Activated T-cell treated with anti-CD3 and anti-CD28 coated beads for 24 hours (primary cell): ENCODE measurements at places on chromosomes 1 and 21.

GRCh38 chr1:35603941-35604340 lies 30.8 kb downstream of the TFAP2E start:
- no peak for DNase-seq

DNA sequence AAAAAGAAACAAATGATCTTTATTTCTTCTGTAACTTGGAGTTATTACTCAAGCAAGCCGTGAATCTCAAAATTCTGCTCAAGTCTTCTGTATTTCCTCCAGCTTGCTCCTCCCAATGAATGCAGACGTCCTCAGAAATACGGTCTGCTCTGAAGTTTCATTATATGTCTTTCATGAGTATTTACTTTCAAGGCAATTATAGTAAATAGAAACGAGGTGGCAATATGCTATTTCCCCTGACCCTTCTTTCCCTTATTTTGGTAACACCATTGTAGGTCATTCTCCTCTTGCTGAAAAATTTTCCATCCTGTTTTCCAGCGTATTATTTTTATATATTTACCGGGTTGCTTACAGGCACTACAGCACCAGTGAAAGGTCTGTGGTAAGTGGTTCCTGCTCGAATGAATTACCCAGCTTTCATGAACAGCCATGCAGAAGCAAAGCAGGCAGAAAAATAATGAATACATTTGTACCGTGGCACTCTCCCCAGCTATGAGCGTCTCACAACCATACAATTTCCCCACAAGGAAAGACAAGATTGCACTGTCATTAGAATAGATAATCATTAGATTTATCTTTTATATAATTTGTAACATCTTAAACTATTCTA lies 350.9 kb upstream of the PKN2 start:
- no peak for DNase-seq

DNA sequence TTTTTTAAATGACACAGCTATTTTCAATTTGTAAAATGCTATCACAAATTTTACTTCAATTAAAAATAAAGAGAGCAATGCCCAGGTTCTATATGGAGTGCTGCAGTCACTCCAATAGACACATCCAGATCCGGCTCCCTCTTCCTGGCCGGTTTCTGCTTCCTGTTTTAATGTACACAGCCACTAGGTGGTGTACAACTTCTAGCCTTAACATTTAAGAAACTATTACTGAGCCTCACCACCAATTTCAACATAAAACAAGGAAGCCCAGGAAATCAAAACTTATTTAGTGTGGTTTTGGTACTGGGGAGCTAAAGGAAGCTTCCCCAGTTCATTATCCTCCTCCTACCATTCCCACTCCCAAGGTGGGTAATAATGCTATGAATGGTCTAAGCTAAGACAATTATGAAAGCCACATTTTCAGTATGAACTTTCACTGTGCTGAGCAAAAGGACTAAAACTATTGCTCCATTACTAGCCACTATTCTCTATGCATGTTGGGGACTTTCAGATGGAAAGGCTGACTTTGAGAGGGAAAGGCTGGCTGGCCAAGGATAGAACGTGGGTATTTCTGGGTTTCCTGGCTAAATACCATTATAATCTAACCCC lies 25.5 kb upstream of the MTMR11 start:
- peak; percentile 27 for DNase-seq

GRCh38 chr1:94270801-94271203 lies 33.4 kb upstream of the ARHGAP29 start:
- DNase-seq = no peak

GRCh38 chr1:4769516-4770280 lies 115.3 kb downstream of the AJAP1 start:
- DNase-seq = no peak

DNA sequence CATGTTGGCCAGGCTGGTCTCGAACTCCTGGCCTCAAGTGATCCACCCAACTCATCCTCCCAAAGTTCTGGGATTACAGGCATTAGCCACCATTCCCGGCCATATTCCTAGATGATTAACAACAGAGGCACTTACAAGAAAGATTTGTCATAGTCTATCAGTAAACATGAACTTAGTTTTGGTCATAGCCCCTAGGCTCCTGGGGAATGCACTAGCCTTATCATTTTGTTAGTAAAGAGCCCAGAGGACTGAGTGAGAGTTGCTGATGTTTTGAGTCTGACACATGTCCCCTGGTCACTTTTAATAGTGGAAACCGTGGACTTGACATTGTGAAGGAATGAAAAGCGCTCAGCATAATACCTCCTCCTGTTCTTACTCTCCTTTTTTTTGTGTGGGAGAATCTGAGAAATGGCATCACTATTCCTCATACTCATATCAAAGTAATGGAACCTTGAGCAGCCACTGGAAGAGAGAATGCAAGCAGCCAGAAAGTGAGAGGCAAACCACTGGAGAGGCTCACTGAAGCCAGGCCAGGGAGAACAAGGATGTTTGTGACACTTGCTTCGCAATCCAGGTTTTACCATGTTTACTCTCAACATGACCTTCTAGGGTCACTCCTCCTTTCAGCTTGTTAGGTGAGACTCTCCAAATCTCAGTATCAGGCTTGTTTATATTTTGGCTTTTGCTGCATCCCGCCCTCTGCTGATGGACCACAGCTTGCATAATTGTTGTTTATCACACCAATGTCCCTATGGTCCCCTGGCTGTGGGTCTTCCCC lies 14.8 kb downstream of the ATP1B1 start:
- DNase-seq = no peak

DNA sequence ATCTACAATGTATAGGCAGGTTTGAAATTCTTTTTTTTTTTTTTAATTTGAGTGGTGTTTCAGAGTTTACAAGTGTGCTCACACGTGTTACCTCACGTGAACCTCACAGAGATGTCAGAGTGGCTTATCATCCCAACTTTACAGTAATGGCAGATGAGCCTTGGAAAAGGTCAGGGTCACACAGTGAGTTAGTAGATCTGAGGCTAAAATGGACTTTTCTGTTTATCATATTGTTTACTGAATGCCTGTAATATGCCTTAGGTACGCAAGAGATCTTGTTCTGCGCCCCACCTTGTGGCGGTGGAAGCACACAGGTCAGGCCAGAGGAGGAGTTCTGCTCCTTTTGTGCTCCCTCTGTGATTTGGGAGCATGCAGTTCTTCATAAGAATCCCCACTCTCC lies 80.0 kb downstream of the DYRK1A start:
- no peak for DNase-seq

- DNase-seq = no peak
These were observed 79.8 kb upstream of the RALGPS2 start for GRCh38 chr1:178645157-178645807.

- DNase-seq = no peak
These were observed 3.5 kb upstream of the IGSF8 start for GRCh38 chr1:160101717-160102522.

- no peak for DNase-seq
These were observed 9.0 kb downstream of the TMEM269 start for GRCh38 chr1:42793824-42794223.

- DNase-seq = no peak
These were observed 44.8 kb downstream of the ACP6 start for GRCh38 chr1:147625362-147625995.

- no peak for DNase-seq
These were observed 1.6 kb downstream of the NFIA start for GRCh38 chr1:61083807-61084440.

DNA sequence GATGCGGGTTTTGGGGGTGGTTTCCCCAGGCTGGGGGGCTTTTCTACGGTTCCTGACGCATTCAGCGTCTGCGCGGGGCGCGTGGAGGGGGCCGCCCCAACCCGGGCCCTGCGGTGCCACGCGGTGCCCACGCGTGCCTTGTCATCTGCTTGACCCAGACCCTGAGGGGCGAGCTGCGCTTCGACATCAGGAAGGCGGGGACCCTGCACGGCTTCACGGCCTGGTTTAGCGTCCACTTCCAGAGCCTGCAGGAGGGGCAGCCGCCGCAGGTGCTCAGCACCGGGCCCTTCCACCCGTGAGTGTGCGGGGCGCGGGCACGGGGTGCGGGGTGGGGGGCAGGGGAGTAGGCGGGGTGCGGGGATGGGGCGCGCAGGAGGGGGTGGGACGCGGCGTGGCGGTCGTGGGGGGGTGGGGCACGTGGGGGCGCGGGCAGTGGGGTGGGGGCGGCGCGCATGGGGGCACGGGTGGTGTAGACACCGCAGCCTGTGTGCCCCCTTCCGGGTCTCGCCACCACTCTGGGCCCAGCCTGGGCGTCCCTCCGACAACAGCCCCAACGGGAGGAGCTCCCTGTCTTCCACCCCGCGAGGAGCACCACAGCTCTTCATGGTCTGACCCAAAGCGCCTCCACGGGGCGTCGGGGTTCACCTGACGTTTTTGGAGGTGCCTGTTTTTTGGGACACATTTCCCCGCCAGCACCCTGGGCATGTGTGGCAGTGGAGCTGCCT lies 26.3 kb downstream of the PRMT2 start:
- DNase-seq = no peak

DNA sequence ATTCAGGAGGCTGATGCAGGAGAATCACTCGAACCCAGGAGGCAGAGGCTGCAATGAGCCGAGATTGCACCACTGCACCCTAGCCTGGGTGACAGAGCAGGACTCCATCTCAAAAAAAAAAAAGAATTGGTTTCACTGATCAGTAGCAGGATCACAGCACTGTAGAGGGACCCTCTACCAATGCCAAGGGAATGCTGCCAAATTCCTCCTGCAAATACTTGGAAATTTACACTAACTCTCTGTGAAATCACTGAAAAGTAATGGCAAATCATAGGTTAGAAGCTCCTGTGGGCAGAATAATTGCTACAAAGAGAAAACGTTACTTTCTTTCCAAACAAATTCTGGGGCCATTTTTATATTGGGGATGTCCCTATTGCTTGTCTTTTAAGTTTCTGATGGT lies 6.7 kb upstream of the GPR25 start:
- DNase-seq = no peak

GRCh38 chr1:160717306-160717705 lies 5.7 kb upstream of the CD48 start:
- no peak for DNase-seq

DNA sequence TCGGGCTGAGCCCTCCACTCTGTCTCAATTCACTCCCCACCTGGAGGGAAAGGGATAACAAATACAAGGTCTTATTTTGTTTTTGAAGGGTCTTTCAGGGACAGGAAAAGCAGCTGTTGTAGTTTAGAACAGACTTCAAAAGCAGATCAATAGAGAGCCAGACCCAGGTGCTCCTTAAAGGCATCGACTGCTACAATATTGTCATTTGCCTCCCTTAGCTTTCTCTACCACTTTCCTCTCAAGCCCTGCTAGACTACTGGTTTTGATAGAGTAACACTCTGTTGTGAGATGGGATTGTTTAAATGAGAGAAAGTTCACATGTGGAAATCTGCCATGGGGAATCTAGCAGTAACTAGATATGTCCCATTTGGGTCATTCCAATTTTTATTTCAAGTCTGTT lies 24.0 kb downstream of the RGS7 start:
- DNase-seq = no peak

GRCh38 chr1:199264283-199264682 lies 625.4 kb downstream of the PTPRC start:
- no peak for DNase-seq

DNA sequence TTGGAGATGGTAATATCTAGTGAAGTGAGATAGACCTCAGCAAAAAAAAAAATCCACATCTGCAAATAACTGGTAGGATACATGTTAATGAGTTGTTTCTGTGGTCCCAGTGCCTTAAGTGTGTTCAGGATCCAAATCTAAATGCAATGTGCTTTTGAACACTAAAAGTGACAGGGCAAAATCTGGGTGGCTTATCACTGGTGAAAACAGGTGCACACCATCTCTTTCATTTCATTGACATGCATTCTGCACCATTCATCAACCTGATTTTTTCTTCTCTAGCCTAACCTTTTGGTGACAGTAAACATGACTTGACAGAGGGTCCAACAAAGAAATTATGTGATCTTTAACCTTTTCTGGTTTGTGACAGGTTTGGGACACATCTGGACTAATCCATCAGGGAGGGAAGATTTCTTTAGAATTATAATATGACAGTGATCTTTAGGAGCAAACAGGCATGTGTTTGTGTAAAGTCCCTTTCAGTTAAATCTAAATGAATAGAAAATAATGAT lies 201.6 kb upstream of the NEGR1 start:
- no peak for DNase-seq

GRCh38 chr1:219812491-219813203 lies 115.7 kb downstream of the SLC30A10 start:
- no peak for DNase-seq

- DNase-seq = no peak
These were observed 226.4 kb upstream of the DPYD start for GRCh38 chr1:98147280-98147679.

DNA sequence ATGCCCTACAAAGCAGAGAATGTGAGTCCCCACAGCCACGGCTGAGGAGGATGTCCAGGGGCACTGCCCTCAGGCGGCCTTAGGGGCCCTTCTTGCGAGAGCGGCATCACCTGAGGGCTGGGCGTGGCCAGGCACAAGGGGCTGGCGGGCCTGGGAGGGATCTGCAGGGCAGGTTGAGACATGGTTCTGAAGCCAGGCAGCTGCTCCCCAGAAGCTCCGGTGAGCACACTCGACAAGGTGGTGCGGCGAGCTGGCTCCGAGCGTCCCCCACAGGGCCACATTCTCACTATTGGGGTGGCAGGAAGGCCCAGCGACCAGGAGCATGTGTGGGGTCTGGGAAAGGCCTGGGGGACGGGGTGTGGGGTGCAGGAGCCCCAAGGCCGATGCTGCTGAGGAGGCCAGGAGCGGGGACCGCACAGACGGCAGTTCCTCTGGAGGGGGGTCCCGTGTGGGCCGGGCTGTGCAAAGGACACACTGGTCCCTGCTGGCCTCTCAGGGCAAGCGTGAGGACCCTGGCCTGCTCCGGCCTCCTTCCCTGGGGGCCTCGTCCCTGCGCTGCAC lies 47.2 kb downstream of the MORN1 start:
- no peak for DNase-seq
